ENCODE measurements at places on chromosomes 1 and 21. TPM values are rescaled to one million over a fixed set of nuclear protein-coding genes. Genes with fewer than 3 reads are reported as not detected.

DNA sequence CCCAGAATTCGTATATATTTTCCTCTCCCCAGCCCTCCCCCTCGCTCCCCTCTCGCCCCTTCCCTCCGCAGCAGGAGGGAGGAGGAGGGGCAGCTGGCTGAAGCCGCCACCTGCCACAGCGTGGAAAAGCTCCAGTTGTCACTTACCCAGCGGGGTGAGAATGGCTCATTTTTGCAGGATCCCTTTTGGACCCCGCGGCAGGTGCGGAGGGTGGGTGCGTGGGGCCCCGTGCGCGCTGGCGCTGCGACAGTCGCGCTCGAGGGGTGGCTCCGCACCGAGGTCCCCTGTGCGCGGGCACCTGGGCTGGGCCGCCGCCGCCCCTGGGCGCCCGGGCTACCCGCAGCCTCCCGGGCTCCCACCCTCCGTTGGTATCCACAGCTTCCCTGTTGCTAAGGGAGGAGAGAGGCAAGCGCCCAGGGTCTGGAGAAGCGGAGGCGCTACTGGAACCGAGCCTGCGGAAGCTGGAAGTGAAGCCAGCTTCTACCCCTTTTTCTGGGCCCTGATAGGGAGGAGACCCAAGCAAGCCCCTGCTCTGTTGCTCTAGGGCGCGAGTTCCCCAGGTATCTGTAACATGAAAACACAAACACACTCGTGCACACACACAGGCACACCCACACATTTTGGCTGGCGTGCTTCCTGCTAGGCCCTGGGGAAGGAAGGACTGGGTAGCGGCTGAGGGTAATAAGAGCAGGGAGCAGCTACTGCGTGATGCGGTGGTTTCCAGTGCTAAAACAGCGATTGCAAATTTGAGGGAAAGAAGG, at the start of gene ERICH3:
TSS of gene ERICH3 (minus strand) at position 442 of the 761 bp plus-strand sequence. CDS start at position 169, 273 bp downstream.
- H3K27ac ChIP-seq, result no peak within 1 kb of the TSS
- no peaks in the 10 kb centered on the region for H3K36me3 ChIP-seq
- no peaks in the 10 kb centered on the region for H3K4me1 ChIP-seq
- H3K27me3 ChIP-seq, result no peaks in the 10 kb centered on the region
- peak within 1 kb of the TSS; percentile 22 for H3K4me3 ChIP-seq
- DNase-seq, result no peak

DNA sequence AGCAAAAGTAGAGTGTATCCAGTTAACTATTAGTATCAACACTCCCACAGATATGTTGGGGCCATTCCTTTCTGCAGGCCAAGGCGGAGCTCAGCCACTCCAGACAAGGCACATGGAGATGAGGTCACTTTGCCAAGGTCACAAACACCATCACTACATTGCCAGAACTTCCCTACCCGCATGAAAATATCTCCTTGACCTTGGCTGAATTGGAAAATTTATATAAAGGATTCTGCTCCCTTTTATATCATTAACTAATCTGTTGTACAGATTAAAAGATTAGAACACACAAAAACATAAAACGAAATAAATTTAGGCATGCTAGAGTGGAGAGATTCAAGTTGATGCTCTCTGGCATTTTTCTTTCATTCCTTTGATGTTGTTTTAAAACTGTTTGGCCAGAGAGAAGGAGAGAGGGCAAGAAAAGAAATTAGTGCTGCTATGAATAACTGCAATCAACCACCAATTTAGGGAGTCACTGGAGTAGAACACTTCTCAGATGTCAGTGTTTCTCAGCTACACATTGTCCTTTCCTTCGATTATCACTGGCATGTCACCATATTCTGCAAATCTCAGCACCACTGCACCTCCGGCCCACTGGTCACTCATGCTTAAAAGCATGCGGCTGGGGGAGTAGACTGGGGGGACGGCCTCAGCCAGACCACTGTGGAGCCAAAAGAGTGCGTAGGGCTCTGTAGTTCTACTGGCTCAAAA, 78.7 kb upstream of the ATP1B1 start:
- H3K4me3 ChIP-seq, result no peak overlapping the region
- no peaks in the 10 kb centered on the region for H3K36me3 ChIP-seq
- H3K27me3 ChIP-seq, result no peaks in the 10 kb centered on the region

DNA sequence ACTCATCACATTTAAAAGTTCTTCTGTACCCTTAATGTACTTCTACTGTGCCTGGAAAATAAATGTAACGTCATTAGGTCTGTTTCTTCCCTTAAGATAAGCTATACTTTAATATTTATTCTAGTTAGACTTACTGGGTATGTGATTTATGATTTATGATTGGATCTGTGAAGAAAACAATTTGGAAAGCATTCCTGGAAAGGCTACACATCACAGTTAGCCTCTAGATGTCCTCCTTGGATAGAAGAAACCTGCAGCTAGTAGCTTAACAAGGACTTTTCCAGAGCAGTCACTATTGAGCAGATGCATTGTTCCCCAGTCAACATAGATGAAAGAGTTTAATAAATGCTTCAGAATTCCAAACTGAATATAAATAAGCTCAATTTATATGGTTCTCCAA, 22.2 kb upstream of the ABL2 start:
- H3K4me1 ChIP-seq, result no peaks in the 10 kb centered on the region
- H3K27ac ChIP-seq, result no peak overlapping the region
- H3K4me3 ChIP-seq, result no peak overlapping the region
- no peaks in the 10 kb centered on the region for H3K36me3 ChIP-seq

GRCh38 chr1:232302376-232303221, 327.3 kb downstream of the SIPA1L2 start:
- no peaks in the 10 kb centered on the region for H3K4me1 ChIP-seq
- H3K27ac ChIP-seq, result no peak overlapping the region
- no peak overlapping the region for H3K4me3 ChIP-seq
- no peak for DNase-seq
- no peaks in the 10 kb centered on the region for H3K27me3 ChIP-seq
- H3K36me3 ChIP-seq, result no peaks in the 10 kb centered on the region

DNA sequence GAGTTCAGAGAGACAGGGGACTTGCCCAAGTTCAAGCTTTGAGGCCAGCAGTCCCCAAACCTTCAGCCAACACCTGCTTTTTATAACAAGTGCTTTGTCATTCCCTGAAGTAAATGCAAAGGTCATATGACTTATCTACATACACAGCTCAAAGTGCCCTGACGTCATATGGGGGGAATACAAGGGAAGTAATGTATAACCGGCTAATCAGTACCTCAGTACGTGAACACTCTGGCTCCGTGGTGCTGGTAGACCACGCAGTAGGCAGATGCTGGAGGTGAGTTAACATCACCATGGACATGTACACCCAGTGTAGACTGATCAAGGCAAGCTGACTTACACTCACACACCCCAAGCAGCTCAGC, 60.0 kb downstream of the BACE2 start:
- H3K27me3 ChIP-seq, result no peaks in the 10 kb centered on the region
- H3K4me3 ChIP-seq, result no peak overlapping the region
- H3K27ac ChIP-seq, result peak overlapping the region; percentile 78
- no peaks in the 10 kb centered on the region for H3K4me1 ChIP-seq
- DNase-seq, result peak; percentile 75

DNA sequence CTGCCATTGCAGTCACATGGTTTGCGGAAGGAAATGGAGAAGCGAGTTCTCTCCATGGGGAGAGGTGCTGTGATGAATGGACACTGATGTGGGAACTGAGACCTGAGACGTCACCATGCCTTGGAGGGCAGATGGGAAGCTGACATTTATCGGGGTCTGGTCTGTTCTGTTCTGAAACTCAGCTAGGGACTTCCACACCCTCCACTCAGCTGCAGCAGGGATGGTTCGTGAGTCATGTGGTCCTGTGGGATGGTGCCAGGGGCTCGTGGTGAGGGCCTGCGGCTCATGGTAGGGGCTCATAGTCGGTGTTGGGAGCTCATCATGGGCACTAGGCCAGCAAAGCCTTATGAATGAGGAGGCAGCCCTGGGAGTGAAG, 6.1 kb downstream of the GPR137B start:
- no peak overlapping the region for H3K4me3 ChIP-seq
- no peaks in the 10 kb centered on the region for H3K27me3 ChIP-seq
- H3K36me3 ChIP-seq, result no peaks in the 10 kb centered on the region

Gene SLC30A10
- total RNA-seq, result 13.4 TPM

Gene OLIG2
- not detected for total RNA-seq

Gene PCSK9
- total RNA-seq, result 18.4 TPM

Gene CLIC6
- 0.66 TPM for total RNA-seq

Gene DNAJB4
- 38.0 TPM for total RNA-seq
